ENCODE measurements at places on chromosomes 1 and 21.

DNA sequence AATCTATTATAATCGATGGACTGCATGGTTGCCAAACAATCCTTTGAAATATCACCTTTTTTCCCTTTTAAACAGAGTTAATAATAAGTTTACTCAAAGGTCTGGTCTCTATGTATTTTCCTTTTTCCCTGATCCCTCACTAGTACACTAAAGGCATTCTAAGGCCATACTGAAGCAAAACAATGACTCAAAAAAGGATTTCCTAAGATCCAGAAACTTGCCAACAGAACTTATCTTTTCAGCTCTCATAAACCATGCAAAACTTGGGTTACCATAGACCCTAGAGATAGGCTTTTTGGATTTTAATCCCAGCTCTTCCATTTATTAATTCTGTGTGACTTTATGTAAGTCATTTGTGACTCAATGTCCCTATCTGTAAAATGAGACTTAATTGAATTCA is 77.1 kb downstream of the IFI44 start:
- no peak for DNase-seq

- no peak for DNase-seq
Observed at GRCh38 chr21:19237608-19238007, 834.0 kb upstream of the TMPRSS15 start.

DNA sequence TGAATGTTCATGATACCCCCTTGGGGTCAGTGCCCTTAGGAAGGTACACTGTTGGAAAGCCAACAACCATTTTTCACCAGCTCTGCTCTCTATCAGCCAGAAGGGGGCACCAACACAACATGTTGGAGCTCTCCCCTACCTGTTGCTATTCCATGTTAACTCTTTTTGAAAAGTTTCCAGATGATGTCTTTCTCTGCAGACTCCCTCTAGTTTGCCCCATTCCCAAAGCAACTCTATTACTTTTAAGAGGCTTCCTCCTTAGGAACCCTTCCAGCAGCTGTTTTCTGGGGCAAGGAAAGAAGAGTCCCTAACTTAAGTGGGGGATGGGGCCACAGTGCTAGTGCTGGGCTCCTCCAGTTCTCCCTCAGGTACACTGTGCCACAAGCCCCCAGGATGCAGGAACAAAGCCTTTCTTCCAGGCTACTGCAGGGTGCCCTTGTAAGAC is 22.9 kb upstream of the NDC1 start:
- peak; percentile 41 for DNase-seq

DNA sequence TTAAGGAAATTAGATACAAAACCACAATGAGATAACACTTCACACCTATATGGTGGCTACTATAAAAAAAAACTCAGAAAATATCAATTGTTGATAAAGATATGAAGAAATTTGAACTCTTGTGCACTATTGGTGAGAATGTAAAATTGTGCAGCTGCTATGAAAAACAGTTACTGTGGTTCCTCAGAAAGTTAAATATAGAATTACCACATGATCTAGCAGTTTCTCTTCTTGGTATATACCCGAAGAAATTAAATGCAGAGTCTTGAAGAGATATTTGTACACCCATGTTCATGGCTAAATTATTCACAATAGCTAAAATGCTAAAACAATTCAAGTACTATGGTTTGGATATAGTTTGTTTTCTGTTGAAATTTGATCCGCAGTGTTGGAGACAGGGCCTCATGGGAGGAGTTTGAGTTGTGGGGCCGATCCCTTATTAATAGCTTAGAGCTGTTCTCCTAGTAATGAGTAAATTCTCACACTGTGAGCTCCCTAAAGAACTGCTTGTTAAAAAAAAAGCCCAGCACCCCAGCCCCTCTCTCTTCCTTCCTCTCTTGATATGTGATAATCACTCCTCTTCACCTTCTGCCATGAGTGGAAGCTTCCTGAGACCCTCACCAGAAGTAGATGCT is 1412.1 kb downstream of the PLA2G4A start:
- no peak for DNase-seq

GRCh38 chr1:232966663-232967062 is 16.3 kb downstream of the NTPCR start:
- no peak for DNase-seq

DNA sequence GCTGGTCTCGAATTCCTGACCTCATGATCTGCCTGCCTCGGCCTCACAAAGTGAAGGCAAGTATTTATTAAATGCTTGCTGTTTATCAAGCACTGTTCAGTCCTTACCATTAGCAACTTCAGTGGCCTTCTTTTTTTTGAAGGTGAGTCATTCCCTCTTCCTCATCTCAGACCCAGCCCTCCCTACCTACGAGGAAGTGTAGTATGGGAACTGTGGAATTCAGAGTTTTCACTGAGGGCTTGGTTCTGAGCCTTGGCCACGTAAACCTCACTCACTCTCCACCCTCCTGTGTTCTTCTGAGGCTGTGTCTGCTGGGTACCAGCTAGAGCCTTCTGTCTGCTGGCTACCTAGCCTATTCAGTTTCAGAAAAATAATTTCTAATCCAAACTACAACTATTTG is 218.3 kb upstream of the SGIP1 start:
- DNase-seq, result no peak
